Left kidney (tissue), 8 donors: ENCODE measurements at places on chromosomes 7 and 10.
A peak's percentile ranks its signal among the peaks of the same experiment; 100 is the strongest.

DNA sequence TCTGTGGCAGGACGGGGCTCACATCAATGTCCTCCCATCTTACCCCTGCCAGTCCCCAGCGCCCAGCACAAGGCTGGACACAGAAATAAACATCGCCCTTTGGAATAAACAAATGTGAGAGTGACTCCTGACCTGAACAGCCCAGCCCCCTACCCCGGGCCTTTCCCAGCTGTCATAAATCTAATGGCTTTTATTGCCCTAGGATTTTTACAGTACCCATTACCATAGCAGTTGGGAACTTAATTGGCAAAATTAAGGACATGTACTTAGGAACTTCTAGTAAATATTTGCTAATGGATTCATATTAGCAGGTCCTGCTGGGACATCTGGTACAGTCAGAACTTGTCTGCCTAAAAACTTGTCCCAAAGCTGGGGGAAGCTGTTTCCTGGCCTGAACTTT is 76.6 kb downstream of the GLRX3 start:
- no peak for DNase-seq

GRCh38 chr10:27620430-27621397 is 116.6 kb downstream of the RAB18 start:
- peak; percentile 15 for DNase-seq

DNA sequence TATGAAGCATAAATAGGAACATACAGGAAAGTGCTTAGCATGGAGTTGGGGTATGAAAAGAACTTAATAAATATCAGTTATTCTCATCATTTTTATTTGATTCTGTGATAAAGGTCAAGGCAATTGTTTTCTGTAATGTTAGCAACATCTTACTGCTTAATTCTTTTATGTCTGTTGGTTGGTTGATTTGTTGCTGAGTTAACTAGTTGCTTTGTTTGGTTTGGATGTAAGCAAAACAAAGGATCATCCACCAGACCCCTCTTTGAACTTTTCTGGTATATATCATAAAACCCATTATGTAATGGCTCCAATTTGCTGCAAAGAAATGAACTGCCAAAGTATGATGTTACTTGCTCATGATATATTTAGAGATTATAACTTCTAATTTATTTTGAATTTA is 44.5 kb downstream of the CH25H start:
- DNase-seq, result peak; percentile 21

DNA sequence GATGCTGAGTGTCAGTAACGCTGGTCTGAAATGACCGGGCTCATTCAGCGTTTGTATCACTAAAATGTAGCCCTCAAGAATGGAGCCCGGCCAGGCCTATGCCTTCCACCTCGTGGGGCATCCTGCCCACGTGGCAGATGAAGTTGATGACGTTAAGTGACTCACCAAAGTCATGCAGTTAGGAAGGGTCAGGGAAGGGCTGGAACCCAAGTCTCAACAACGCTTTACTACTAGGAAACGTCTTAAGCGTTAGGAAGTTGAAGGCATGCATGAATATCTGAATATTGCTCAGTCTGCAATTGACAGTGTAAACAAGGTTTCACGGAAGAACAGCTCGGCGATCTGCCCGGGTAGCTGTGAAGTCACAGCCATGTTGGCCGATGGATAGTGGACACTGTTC is 14.0 kb upstream of the UBE3C start:
- no peak for DNase-seq

DNA sequence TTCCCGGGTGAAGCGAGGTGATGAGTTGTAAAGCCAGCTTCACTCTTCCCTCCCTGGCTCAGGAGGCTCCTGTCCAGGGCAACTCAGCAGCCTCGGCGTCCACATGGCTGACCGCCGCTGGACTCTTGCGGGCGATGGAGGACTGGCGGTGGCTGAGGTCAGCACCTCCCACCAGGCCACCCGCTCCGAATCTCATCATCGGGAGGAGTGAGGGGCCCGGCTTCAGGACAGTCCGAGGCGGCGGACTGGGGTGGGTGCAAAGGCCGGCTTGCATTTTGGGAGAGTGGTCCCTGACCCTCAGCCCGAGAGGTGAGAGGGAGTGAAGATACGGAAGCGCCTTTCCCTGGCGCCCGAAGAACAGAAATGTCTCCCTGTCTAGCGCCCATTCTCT is 759 bp downstream of the DNAJB12 start:
- DNase-seq, result no peak

- no peak for DNase-seq
Measured at GRCh38 chr10:36494371-36494770, 631.0 kb upstream of the ANKRD30A start.

DNA sequence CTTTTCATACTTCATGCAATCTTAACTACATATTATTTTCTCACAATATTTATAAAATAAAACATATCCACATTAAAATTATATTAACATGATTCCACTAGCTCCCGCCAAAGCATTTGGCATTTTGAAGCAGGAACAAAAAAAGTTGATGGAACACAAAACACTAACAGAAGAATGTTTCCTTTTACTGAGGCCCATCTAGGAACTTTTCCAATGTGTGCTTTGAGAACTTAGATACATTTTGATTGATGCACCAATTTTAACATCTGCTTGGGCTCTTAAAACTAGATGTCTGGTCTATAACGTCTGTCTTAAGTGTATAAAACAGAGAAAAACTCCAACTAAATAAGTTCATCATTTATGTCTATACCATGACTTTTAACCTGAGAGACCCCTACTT is 1214.8 kb downstream of the SORCS1 start:
- no peak for DNase-seq

DNA sequence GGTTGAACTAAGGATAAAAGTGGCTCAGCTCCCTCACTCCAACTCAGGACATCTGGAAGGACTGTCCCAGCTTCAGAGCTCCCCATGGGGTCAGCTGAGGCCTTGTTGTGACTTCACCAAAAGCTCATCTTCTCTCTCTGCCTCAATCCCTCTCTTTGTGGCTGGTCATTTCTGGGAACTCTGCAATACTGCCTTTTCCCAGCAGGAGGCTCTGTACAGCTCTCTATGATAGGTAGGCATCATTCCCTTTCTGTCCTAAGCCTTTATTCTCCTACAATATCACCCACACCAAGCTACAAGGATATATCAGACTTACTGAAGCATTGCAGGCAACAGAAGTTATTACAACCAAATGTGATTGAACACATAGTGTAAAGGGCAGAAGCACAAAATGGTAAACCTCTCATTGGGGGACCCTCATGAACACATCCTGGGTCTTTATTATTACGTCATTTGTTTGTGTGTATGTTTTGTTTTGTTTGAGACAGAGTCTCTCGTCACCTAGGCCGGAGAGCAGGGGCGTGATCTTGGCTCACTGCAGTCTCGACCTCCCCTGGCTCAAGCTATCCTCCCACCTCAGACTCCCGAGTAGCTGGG is 36.7 kb upstream of the PRPS1L1 start:
- no peak for DNase-seq

GRCh38 chr10:26479766-26480492 is 41.8 kb downstream of the APBB1IP start:
- DNase-seq, result no peak

DNA sequence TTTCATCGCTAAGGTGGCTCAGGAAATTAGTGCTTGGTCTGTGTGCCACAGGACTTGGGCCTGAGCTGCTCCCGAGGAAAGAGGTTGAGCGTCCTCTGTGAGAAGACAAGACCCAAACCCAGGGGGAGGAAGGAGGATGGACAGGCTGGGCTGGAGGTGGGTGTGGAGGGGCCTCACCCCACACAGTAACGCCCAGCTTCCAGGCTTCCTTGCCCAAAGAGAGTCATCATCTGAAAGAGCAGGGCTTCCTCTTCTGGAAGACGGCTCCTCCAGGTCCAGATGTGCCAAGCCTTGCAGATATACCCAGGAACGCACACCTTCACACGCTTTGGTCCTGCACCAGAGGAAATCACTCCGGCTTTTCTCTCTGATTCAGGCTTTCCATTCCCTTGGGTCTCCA is 127.8 kb upstream of the MGMT start:
- DNase-seq, result no peak

DNA sequence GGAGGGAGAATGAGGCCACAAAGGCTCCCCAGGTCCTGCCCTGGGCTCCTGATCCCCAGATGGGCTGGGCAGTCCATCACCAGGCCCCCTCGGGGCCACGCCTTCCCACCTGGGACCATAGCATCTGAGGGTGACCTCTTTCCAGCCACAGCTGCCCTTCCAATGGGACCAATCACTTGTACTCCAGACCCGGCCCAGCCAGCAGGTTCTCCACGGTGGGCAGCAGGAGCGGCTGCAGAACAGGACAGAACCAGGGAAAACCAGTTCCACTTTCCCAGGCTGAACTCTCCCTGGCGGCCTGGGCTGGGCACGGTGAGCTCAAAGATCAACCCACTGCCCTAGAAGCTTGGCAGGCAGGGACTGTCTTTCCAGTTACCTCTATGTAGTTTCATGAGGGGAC is 257.6 kb downstream of the MAD1L1 start:
- no peak for DNase-seq

DNA sequence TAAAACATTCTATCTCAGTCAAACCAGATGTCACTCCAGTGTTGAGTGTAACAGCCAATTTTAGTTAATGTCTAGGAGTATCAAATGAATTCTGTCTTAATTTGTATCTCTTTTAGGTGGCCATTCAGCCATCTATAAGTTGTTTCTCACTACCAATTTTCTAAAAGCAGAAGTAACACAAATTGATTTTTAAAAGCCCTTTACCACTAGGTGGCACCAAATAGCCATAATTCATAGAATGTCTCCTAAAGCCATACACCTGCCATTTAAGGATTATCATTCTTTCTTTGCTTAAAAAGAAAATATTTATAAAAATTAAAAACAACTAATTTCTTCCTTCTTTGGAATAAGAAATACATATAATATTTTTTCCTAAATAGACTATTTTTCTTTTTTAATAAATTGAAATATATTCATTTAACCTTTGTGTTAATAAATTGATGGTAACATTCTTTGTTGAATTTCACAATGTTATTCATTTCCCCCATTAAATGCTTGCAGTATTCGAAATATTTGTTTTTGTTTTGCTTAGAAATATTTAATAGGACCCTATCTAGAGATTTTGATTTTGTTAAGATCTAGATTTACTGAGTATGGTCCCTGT is 107.8 kb upstream of the PPP1R3A start:
- DNase-seq, result peak; percentile 67

GRCh38 chr10:68721673-68722335 is 765 bp downstream of the CCAR1 start:
- peak; percentile 31 for DNase-seq

- DNase-seq, result no peak
Measured at GRCh38 chr7:3835109-3835508, 534.1 kb downstream of the SDK1 start.
